ENCODE measurements at places on chromosomes 3 and 15.
A peak's percentile ranks its signal among the peaks of the same experiment; 100 is the strongest.

DNA sequence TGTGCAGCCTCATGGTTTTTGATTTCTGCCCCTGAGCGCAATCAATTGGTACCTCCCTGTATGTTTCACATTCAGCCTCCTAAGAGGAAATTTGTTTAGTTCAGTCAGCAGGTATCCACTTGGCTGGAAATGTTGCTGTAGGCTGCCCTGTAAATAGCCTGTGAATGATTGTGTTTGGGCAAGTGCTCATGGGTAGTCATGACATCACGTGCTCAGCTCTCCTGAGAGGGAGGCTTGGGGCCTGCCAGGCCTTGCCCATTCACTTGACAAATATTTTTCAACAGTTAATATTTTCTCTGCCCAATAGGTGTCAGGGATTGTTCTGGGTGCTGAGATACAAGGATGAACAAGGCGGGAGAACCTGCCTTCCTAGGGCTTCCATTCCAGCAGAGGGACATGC is 13.3 kb downstream of the HRH1 start:
- DNase-seq, result no peak

DNA sequence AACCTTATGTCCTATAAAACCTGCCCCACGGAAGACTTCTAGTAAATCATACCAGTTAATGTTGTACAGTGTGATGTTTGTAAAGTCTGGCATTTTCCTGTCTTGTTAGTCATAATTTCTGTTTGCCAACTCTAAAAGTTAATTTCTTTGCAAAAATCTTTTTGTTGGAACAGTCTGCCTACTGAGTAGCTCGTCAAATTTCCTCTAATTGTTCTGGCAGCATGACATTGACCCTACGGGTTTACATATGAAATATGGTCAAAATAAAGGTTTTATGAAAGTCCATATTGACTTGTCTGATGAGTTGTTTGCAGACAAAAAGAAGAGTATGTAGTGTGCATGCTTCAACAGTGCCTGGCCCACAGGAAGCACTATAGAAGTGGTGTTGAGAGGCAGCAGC is 79.8 kb upstream of the SOX2 start:
- no peak for DNase-seq

GRCh38 chr15:70258369-70259027 is 160.8 kb upstream of the TLE3 start:
- peak; percentile 55 for DNase-seq

- no peak for DNase-seq
Measured at GRCh38 chr3:79364784-79365183, 403.0 kb downstream of the ROBO1 start.

GRCh38 chr15:67678993-67679392 is 136.5 kb downstream of the MAP2K5 start:
- no peak for DNase-seq

GRCh38 chr3:4320096-4320911 is 17.1 kb downstream of the SETMAR start:
- DNase-seq, result no peak

DNA sequence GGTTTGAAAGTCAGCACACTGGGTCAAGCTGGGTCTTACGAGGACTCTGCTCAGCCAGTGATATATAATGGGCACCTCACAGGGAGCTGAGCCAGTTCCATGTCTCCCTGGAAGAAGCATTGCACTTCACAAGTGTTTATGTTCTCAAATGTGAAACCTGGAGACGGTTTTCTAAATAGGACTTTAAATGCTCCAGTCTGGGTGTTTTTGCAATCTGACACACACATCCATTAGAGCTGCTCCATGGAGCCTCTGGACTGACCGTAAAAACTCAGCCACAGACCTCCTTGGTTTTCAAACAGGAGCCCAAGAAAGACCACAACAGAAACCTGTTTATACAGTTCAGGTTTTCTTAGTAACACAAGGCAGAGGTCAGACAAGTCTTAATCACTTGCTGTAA is 201.3 kb upstream of the LRIG1 start:
- DNase-seq, result no peak

DNA sequence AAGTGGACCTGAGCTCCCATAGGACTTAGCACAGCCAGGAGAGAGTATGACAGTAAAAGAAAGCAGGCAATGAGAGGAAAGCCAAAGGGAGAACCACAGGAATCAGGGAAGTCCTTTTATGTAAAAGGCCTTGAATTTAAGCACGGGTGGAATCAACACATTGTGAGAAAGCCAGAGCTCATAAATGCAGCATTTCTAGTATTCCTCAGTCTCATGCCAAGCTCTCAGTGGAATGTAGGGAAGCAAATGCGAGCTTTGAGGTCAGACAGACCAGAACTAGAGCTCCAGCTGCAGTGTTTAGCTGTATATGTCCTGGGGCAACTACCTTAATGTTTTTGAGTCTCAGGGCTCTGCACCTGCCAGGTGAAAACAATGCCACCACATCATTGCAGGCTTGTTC is 132.1 kb upstream of the TRIM42 start:
- DNase-seq, result no peak

DNA sequence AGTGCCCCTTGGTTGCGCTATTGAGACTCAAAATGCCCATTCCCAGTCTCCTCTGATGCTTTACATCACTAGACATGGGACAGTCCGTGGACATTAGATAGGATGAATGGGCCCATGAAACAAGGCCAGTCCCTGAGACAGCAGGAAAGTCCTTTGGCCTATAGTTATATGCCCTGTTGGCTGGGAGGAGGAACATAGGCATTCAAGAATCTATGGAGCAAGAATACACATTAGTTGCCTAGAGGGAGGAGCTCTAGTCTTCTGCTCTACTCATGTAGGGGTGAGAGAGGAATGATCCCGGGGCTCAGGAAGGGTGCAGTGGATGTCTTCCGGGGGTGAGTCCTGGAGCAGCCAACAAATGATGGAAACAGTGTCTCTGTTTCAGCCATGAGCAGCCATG is 58.0 kb upstream of the LRTM1 start:
- no peak for DNase-seq

- no peak for DNase-seq
Measured at GRCh38 chr3:114043205-114043604, 13.1 kb downstream of the CCDC191 start.

DNA sequence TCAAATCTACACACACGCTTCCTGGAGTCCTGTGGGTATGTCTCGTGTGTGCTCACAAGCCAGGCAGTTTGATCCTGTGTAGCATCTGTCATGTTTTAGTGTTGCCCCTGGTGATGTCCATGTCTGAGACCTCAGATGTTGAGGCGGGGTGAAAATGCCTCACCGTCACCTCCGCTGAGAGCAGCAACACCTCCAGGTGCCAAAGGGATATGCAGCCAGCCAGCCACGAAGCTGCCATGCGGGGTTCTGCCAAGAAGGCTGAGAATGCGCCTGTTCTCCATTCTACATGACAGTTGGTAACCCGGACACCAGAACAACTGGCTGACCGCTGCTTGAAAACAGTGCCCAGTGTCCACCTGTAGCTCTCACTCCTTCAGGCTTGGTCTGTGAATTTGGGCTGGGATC is 253.8 kb downstream of the TLE3 start:
- DNase-seq, result no peak

DNA sequence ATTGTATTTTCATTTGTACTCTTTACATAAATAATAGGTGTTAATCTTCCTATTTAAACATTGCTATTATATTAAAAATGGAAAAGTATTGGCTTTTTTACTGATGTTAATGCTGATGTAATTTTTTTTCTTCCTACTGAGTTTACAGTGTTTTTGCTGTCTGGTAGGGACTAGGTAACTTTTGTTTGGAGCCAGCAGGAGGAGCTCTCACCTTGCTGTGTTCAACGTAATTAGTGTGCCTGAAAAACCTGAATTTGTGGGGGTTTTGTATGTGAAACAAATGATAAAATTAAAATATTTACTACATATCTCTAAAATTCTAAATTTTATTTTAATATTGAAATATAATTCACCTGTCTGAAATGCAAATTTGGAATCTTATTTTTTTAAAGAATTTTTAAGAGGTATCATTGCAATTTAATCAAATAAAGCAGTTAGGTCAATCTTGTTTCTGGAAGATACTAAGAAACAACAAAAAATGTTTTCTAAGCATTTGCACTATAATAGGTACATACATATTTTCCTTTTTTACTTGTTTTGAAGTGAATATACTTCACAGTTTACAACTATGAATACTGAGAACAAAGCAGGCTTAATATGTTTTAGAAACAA is 48.8 kb downstream of the EPHA6 start:
- DNase-seq, result peak; percentile 4

DNA sequence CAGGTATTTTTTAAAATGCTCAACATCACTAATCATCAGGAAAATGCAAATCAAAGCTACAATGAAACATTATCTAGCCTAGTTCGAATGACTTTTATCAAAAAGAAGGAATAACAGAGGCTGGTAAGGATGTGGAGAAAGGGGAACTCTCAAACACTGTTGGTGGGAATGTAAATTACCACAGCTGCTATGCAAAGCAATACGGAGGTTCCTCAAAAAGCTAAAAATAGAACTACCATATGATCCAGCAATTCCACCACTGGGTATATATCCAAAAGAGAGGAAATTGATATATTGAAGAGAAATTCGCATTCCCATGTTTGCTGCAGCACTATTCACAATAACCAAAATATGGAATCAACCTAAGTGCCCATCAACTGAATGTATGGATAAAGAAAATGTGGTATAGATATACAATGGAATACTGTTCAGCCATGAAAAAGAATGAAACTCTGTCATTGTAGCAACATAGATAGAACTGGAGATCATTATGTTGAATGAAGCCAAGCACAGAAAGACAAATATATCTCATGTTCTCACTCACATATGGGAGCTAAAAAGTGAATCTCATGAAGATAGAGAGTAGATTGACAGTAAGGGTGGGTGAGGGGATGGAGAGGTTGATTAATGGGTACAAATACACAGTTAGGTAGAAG is 19.7 kb upstream of the CLN6 start:
- no peak for DNase-seq

DNA sequence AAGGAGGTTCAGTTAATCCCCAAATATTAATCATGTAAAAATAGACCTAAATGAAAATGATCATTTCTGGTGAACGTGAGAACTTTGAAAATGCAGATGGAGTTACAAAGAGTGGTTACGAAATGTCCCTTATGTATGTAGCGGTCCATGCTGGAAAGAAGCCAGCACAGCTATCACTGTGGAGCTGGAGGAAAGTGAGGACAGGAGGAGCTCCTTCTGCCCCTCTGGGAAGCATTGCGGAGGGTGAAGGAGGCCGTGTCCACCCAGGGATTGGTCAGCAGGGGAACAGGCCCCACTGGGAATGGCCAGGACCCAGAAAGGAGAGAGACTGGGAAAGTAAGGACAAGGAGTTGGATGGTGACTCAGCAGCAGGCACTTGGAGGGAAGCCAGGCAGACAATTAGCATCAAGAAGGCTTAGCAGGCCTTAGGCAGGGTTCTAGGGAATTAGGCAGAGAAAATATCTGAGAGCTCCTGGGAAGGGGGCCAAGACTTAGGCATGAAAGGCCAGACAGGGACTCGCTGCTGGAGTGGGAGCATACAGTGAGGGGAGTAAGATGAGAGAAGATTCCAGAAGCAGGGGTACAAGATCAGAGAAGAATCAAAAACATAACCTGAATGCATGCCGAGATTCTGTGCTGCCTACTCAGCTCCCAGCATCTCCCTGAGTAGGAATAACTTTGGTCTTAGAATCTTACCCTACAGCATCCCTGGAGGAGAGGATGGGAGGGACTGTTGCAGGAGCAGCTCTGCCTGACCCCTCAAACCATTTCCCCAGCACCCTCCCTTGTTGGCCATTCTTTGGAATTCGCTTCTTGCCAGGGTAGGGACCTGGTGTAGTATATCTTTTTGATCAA is 171.0 kb upstream of the UMPS start:
- no peak for DNase-seq

DNA sequence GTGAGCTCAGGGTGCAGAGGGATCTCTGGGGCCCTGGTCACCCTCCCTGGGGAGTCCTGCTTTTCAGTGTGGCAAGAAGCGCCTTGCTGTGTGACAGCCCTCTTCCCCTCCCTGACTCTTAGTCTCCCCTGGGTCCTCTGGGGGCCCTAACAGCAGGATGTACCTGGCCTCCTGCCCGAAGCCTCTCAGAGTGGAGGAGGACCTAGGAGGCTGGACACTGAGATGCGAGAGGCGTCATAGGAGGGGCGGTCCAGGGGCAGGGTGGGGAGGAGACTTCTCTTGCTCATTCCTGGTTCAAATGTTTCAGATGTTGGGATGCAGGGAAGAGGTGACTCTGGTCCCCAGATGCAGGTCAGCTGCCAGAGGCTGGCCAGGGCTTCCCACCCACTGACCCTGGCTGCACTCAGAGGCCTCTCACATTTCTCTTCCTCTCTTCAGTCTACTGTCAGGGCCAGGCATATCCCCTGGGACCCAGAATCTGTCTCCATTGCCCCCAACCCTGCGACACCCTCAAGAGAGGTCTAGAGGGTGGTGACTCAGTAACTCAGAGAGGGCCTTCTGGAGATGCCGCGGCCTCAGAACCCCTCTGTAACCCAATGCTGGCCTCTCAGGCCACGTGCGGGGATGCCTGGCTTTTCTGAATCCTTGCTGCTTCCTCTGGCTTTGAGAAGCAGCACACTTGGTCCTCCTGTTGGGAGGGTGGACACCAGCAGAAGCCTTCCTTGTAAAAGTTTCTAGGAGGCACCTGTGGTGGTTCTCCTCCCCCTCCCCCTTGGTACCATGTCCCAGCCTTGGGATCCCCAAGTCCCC is 25.9 kb downstream of the SNX33 start:
- no peak for DNase-seq

- DNase-seq, result no peak
Measured at GRCh38 chr3:49805897-49806701, 3.0 kb downstream of the INKA1 start.

GRCh38 chr3:144167634-144168033 is 196.0 kb downstream of the DIPK2A start:
- DNase-seq, result no peak

- DNase-seq, result no peak
Measured at GRCh38 chr15:40543631-40544294, 21.1 kb downstream of the CCDC32 start.

DNA sequence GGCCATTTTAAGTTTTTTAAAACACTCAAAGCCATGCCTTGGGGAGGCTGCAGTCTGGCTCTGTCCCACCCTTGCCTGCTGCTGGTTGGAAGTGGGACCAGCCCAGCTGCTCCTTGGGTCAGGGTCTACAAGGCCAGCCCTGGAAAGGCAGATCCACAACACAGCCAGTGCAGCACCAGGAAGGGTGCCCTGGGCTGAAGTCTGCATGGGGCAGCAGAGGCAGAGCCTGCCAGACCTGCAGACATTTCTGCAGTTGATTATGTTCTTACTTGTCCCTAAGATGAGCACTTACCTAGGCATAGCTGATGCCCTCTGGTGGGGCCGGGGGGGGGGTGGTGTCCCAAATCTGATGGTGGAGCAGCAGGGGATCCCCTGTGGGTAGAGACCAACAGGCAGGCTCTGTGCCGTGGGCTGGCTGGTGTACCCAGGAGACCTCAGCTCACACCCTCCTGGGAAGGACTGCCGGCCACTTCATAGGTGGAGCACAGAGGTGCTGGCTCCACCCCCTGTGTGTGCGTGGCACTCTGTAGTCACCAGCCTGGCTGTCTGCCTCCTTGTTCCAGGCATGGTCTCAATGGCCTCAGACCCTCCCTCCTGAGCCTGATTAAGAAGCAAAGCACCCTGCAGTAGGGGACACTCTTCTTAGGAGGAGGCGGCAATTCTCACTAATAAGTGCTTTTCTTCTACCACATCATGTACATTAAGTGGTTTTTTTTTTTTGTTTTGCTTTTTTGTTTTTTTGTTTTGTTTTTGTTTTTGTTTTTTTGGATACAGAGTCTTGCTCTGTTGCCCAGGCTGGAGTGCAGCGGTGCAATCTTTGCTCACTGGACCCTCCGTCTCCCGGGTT is 97.4 kb upstream of the KLF13 start:
- no peak for DNase-seq

Measured in CD4-positive, alpha-beta T cell treated with Interleukin-17A for 1 hour (primary cell).